ENCODE measurements at places on chromosomes 1 and 21. TPM values are rescaled to one million over a fixed set of nuclear protein-coding genes. Genes with fewer than 3 reads are reported as not detected.

Gene PAPPA2
- under 0.01 TPM for total RNA-seq

- DNase-seq = no peak
Measured at GRCh38 chr1:89660224-89661061, 27.5 kb downstream of the LRRC8C start.

Gene SH2D2A
- total RNA-seq = 0.99 TPM

Gene SLC25A33
- total RNA-seq = 1.0 TPM

DNA sequence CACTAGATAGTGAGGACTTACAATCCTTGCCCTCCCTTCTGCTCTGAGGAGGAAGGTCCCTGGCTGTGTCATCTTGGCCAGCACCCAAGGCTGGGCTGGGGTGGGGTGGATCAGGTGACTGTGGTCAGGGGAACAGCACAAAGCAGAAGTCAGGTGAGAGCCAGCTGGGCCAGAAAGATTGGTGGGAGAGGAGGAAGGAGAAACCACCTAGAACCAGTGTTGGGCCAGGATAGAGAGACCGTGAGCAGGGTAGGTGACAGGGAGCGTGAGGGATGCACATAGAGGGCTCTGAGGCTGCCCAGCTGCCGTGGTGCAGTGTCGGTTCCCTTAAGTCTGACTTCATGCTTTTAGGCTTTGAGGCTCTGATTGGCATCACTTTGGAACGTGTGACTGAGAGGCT, 22.7 kb downstream of the NCF2 start:
- DNase-seq = peak; percentile 43

GRCh38 chr1:43757343-43758053, 50.2 kb downstream of the ST3GAL3 start:
- DNase-seq = no peak

GRCh38 chr1:236067854-236068454, 3.1 kb upstream of the NID1 start:
- DNase-seq = no peak

DNA sequence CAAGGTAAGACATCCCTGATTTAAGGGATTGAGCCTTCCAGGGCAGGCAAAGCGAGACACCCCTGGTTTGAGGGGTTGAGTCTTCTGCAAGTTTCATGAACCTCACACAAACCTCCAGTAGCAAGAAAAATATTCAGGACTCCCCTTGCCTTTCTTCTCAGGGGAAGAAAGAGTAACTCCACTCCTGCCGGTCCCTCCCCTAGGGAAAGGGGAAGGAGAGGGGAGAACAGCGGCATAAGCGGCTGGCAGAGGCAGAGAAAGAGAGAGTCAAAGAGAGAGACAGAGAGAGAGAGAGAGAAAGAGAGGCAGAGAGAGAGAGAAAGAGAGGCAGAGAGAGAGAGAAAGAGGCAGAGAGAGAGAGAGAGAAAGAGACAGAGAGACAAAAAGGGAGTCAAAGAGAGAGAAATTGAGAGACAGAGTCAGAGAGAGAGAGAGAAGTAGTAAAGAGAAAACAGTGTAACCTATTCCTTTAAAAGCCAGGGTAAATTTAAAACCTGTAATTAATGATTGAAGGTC, 29.5 kb upstream of the CBR3 start:
- DNase-seq = no peak

GRCh38 chr1:229208481-229208880, 62.4 kb upstream of the RAB4A start:
- no peak for DNase-seq

- DNase-seq = no peak
Measured at GRCh38 chr1:65247419-65248359, 61.7 kb upstream of the DNAJC6 start.

- DNase-seq = no peak
Measured at GRCh38 chr21:37348664-37349063, 17.9 kb upstream of the DYRK1A start.

- peak; percentile 17 for DNase-seq
Measured at GRCh38 chr21:44267655-44268142, 6.0 kb upstream of the DNMT3L start.

- no peak for DNase-seq
Measured at GRCh38 chr21:41948078-41948895, 5.5 kb downstream of the C2CD2 start.

Gene ANXA9
- total RNA-seq = 33.3 TPM

DNA sequence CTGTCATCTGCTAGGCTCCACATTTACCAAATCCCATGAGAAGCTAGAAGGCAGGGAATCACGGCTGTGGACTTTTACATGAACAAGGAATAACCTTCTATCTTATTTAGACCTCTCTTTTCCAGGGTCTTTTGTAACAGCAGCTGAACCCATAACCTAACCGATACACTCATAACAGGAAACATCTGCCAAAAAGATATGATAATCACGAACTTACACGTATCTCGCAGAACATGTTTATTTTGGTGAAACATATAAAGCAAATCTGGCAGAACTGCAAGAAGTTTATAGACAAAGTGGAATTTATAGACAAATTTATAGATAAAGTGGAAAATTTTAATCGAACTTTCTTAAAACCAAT, 20.4 kb downstream of the TINAGL1 start:
- no peak for DNase-seq

Gene TDRD5
- not detected for total RNA-seq

- DNase-seq = no peak
Measured at GRCh38 chr1:197402189-197402588, 134.1 kb downstream of the CRB1 start.

- DNase-seq = no peak
Measured at GRCh38 chr1:159068886-159069285, 7.7 kb downstream of the AIM2 start.

Gene TYW3
- 8.6 TPM for total RNA-seq

GRCh38 chr1:20216574-20216973, 30.3 kb upstream of the PLA2G2C start:
- DNase-seq = no peak

Gene UCK2
- total RNA-seq = 23.3 TPM

Gene CHODL
- 0.26 TPM for total RNA-seq

Data from body of pancreas (tissue), 4 donors.